ENCODE measurements at places on chromosomes 1 and 21. TPM values are rescaled to one million over a fixed set of nuclear protein-coding genes. Genes with fewer than 3 reads are reported as not detected.

CELA2A gene
- total RNA-seq, result 2.4 TPM

COL16A1 gene
- total RNA-seq, result 192 TPM

SH3D21 gene
- total RNA-seq, result 22.6 TPM

GUCA2B gene
- total RNA-seq, result not detected

HDAC1 gene
- total RNA-seq, result 63.9 TPM

OR2G6 gene
- total RNA-seq, result not detected

SUSD4 gene
- 49.3 TPM for total RNA-seq

FOXO6 gene
- 15.7 TPM for total RNA-seq
